ENCODE measurements at places on chromosomes 11 and 22.

DNA sequence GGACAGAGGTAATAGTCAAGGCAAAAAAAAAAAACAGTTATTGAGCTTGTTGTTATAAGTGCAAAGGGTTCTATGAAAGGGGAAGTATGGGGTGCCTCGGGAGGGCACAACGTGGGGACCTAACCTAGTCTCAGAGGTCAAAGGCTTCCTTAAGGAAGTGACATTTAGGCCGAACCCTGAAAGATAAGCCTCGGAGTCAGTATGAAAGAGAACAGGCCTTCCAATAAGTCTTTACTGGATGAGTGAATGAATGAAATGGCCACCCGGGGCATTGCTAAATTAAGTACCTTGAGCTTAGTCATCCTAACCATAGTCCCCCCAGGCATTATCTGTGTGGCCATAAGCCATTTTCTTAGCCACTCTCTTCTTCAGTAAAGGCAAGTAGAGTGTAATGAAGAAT, 19.7 kb downstream of the FLI1 start:
- DNase-seq, result no peak

DNA sequence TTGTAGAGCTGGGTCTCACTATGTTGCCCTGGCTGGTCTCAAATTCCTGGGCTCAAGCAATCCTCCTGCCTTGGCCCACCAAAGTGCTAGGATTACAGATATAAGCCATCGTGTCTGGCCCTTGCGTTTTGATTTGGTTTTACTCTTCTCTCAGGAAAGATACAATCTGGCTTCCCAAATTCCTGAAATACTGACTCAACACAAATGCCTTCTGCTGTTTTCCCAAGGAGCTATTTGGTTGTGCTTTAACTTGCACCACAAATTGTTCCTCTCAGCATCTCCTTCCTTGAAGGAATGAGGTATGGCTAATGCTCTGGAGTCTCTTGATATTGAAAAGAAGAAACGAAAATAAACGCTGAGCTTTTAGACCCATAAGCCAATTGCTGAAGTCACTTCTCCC, 110.0 kb upstream of the PAX6 start:
- DNase-seq, result no peak

DNA sequence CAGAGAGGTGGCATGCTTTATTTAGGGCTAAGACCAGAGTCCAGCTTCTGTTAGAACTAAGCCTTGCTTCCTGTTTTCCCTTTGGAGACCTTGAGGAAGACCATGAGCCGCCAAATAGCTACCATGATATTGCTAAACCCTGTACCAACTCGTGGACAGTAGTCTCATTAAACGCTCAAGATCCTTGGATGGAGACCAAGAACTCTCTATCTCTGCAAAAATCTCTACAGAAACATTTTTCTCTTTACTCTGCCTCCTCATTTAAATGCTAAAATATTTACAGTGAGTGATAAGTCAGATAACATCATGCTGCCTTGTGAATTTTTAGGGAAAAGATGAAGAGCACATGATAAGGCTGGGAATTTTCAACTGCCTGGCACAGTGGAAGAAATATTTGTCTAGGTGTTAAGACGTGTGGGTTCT, 197.8 kb downstream of the MAML2 start:
- DNase-seq, result no peak

DNA sequence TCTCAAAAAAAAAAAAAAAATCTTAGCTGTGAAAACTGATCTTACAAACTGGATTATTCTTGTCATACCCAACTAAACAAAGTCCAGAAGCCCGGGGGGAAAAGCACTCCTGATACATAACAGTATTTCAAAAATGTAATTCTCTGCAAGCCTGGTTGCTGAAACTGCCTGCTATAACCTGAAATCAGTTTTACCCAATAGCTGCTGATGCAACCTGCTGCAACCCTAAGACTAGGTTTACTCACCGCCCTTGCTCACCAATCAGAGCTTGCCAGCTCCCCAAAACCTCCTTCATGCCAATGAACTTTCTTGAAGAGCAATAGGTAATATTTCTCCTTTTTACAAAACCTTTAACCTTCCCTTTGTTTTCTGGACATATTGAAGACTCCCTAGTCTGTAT, 12.4 kb downstream of the FGF19 start:
- no peak for DNase-seq

DNA sequence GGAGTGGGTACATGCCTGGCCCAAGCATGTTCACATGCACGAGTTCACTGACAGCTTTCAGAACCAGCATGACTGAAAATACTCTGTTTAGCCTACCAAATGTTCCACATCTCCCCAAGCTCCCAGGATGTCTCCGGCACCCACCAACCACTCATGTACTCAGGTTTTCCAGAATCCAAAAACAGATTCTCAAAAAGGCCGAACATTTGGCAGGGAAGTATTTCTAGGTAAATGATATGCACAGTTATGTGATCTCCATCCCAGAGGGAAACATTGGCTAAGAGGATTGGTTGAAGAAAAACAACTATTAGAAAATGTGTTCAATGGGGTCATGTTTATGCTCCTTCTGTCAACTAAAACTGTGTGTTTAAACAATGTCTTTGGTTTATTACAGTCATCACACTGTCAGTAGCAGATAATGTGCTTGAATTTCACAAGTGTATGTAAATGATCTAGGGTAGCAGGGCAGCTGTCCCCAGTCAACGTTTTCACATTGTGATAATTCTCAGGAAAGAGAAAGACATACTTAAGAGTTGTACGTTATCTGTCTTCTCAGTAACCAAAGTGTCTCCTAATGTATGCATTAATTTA, 52.3 kb downstream of the BARX2 start:
- no peak for DNase-seq

- no peak for DNase-seq
Observed at GRCh38 chr11:46527591-46528130, 66.2 kb downstream of the AMBRA1 start.

GRCh38 chr11:69044111-69045013, 4.4 kb upstream of the TPCN2 start:
- peak; percentile 60 for DNase-seq

DNA sequence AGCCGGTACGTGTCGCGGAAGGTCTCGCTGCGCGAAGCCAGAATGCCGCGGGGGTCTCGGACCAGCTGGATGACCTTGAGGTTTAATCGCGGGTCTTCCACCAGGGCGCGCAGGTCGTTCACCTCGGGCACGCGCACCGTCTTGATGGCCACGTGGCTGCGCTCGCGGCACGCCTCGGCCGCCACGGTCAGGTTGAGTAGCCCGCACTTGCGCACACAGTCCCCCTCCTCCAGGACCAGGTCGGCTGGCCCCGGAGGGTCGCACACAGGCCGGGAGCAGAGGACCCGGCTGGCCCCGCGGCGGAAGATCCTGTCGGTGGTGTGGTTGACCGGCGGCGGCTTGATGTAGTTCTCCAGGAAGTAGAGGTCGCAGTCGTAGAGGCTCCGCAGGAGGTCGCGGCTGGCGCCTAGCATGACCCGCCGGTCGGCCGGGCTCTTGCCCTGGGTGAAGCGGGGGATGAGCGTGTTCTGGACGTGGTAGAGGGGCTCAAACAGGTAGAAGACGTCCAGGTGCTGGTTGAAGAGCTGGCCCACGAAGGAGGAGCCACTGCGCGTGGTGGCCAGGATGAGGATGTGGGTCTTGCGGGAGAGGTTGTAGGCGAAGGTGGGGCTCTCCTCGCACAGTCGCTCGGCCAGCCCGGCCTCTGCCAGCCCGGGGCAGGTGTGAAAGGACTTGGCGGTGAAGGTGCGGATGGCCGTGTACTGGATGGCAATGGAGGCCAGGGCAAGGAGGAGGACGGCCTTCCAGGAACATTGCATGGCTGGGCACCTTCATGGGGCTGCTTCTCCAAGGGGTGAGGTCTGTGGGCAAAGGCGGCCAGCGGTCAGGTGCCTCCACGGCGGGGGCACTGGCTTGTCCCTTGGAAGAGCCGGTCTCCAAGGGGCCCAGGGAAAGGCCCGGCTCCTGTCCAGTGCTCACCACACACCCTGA, 15.0 kb downstream of the CHST1 start:
- DNase-seq, result no peak

GRCh38 chr11:66002648-66003225, 434 bp downstream of the BANF1 start:
- DNase-seq, result peak; percentile 71

DNA sequence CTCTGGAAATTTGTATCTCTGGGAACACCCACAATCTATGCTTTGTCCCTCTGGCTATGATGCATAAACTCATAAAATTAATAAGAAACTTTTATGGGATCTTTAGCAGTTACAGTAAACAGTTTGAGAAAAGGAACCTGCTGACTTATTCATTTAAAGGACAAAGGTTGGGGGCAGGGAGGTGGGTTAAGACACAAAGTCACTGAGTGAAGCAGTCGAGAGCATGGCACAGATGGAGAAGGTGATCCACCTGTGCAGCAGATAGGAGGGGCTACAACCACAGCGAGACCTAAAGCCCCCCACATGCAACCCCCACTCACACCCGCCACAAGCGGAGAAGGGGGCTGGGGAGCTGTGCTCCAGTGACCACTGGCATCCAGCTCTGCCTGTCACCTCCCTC, 45.0 kb downstream of the SMCO4 start:
- DNase-seq, result no peak

DNA sequence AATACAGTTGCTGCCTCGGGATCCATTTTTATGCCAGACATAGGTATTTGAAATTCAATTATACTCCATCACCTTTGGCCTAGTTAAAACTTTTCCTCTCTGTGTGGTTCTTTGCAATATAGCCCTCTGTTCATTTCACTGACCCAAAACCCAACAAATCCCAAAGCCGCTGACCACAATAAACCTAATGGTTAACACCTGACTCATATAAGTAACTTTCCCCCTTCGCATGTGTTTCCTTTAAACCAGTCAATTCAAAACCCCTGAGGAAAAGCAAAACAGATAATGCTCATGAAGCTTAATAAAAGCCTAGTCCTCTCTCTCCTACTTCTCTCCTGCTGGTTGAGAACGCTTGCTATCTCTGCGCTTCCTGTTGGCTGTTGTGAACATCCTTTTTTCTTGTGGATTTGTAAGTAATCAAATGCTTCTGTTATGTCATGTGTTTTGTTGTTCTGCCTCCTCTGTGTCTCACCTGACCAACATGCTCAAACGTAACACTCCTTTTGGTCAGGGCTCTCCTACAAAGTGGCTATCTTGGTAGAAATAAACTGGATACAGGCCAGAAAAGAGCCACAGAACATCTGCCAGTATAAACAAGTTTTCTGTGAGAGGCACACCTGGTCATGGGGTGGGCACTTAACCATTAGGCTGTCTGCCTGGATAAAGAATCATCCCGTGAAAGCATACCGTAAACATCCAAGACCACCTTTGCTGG, 652.6 kb downstream of the METTL15 start:
- DNase-seq, result no peak

DNA sequence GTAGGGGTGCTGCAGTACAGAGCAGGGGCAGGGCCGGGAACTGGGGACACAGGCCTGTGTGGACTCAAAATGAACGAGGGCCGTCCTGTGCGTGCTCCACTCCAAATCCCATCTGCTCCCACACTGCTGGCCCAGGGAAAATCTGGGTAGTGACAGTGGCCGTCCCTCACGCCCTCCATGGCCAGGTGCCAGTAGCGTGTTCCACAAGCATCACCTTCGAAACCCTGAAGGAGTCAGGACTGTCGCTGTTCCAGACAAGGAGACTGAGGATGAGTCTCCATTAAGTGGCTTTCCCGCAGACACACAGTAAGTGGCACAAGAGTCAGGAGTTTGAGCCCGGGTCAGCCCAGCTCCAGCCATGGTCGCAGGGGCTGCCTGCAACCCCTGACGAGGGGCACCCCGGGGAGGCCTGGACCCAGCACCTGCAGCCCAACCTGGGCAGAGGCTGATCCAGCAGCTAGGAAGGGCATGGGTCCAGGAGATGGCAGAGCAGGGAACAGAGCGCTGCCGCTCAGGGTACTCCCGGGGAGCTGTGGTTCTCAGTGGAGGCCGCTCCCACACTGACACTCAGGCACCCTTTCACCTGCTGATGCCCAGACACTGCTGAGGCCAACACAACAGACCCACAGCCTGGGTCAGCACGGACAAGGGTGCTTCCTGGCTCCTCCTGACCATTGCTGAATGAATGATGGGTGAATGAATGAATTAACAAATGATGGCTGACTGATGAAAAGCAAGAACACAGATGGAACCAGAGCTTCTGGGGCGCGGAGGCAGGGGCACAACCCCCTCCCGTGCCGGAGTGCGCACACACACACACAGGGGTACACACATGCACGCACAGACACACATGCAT, 35.3 kb downstream of the IGF2 start:
- DNase-seq, result no peak

DNA sequence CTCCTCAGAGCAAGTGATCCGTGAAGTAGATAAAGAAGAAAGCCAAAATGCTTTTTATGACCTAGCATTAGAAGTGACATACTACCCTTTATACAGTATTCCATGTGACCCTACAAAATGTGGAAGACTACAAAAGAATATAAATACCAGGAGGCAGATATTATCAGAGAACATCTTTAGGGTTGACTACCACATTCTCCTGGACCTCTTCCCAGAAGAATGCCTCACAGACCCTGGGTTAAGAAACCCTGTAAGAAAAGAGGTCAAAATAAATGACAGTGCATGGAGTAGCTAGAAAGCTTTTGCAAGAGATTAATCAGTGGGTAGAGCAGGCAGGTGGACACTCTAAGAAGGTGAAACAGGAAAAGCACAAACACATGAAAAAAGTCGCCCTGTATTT, 69.2 kb downstream of the FANCF start:
- no peak for DNase-seq

- DNase-seq, result no peak
Observed at GRCh38 chr22:22948651-22949571, 61.3 kb downstream of the IGLL5 start.

- no peak for DNase-seq
Observed at GRCh38 chr11:30984827-30985226, 384.7 kb downstream of the DCDC1 start.

DNA sequence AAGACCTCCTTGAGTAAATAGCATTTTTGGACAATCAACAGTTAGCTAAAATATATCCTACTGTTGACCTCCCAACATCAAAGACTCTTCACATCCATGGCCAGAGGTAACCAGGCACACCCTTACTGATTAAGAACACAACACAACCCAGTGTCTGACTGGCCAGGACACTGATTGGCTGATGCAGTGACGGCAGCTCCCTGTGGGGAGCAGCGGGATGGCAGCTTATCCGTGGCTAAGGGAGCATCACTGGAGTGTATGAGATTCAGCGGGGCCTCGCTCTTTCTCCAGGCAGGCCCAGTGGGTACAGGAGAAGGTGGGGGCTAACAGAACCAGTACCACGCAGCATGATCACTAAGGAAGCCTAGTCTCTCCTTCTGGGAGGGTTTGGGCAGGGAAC, 10.3 kb upstream of the IL2RB start:
- no peak for DNase-seq

DNA sequence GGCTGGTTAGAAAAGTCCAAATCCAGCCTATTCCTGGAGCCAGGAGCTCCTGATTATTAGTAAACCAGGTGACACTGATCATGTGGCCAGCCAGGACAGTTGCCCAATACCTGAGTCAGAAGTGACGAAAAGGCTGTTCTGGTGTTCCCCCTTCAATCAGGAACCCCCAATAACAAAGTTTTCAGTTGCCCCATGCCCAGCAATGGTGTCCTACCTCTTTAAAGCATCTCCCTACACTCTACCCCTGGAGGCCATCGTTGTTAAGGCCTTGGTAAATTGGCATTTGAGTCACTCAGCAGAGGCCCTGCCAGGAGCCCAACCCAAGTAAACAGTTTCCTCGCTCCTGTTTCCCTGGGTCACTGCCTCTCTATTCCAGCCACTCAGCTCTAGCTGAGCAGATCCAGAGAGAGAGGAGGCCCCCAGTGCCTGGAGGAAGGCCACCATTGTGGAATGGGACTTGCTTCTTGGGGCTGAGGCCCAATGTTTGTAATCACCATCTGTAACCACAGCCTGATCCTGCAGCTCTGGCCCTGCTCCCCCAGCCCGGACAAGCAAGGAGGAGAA, 25.0 kb downstream of the ARHGAP1 start:
- peak; percentile 50 for DNase-seq
